ENCODE measurements at places on chromosomes 7 and 10. TPM values are rescaled to one million over a fixed set of nuclear protein-coding genes. Genes with fewer than 3 reads are reported as not detected.

Gene TIAL1
- total RNA-seq, result 184 TPM

Gene PNLIPRP2
- total RNA-seq, result not detected

Gene RSPH10B
- 0.44 TPM for total RNA-seq

Gene KCNH2
- total RNA-seq, result 3.4 TPM

Gene AMZ1
- total RNA-seq, result 0.05 TPM

Gene SHTN1
- 106 TPM for total RNA-seq

Gene NPFFR1
- not detected for total RNA-seq

- DNase-seq, result no peak
- no peak overlapping the region for H3K27ac ChIP-seq
- peaks cover 8% of the 10 kb centered on the region for H3K27me3 ChIP-seq
- no peak overlapping the region for H3K4me3 ChIP-seq
Measured at GRCh38 chr10:126634911-126635310, 35.6 kb downstream of the C10orf90 start.

DNA sequence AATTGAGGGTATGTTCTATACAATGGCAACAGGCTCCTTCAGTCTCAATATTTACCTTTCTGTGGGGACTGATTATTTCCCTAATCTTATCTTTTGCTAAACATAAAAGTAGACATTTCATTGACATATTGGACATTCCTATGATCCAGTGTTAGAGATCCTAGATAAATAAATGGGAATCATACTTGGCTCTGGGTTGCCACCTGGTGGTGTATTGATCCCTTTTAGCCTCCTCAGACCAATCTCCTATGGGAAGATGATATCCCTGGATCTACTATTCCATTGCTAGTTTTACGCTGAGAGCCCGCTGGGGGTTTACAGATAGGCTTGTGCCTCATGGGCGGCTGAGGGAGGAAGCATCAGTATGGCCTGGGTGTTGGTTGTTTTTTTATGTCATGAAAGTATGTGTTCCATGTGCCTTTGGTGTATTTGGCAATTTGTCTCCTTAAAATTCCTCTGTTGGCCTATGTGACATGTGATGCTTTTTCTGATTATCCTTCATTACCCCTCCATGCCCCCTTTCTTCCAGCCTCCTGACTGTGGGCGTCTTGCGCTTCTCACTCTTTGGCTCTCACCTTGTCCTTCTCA lies 18.8 kb downstream of the CELF2 start:
- no peaks in the 10 kb centered on the region for H3K36me3 ChIP-seq
- no peak overlapping the region for H3K4me3 ChIP-seq
- H3K27me3 ChIP-seq, result no peaks in the 10 kb centered on the region
- H3K27ac ChIP-seq, result peak overlapping the region; percentile 99

GRCh38 chr10:131571865-131572264 lies 260.3 kb upstream of the TCERG1L start:
- H3K4me1 ChIP-seq, result no peaks in the 10 kb centered on the region
- peaks cover 5% of the 10 kb centered on the region for H3K36me3 ChIP-seq
- no peak for DNase-seq
- H3K4me3 ChIP-seq, result no peak overlapping the region
- peaks cover 5% of the 10 kb centered on the region for H3K27me3 ChIP-seq

DNA sequence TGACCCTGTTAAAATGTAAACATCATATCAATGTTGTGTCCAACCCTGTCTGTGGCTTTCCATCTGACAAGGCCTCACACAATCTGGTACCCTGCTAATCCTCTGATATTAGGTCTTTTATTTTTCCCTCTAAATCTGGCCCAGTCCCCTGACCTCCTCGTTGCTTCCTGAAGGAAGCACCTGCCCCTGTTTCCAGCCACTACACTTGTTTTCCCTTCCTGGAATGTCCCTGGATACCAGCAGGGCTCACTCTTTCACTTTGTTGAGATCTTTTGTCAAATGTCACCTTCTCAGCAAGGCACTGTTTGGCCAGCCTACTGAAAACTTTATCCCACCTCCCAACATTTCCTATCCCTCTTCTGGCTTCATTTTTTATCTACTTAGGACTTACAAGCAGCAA lies 2.1 kb downstream of the SAMD9L start:
- H3K27me3 ChIP-seq, result no peaks in the 10 kb centered on the region
- H3K36me3 ChIP-seq, result no peaks in the 10 kb centered on the region
- H3K4me3 ChIP-seq, result no peak overlapping the region
- peak overlapping the region; percentile 77 for H3K27ac ChIP-seq
- DNase-seq, result peak; percentile 15

DNA sequence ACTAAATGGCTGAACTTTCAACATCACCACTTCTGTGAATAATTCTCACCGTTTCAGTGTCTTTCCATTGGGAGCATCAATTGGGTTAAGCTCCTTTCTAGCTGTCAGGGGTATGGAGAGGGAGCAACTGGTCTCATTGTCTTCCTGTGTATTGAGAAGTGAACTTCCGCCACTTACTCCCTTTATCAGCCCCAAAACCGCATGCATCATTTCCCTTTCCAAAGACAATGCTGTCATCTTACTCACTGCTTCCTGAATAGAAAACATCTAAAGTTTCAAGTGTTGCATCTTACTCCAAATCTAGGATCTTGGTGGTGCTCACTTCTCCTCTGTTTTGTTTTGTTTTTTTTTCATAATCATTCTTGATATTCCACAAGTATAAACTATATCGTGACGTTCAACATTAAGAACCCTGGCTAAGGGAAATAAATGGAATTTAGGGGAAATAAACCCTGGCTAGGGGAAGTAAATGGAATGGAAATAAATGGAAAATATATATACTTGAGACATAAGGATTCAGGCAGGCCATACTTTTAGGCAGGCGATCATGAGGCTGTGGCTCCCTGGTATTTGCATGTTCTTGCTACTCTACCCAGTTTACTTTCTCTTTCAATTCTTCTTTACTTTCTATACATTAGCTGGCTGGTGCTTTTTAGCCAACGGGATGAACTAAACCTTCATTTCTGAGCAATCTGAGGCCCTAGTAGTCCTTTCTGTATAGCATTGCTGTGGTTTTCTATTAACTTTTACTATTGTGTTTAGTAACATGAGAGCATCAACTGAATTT lies 371.9 kb downstream of the BMPER start:
- no peaks in the 10 kb centered on the region for H3K27me3 ChIP-seq
- DNase-seq, result peak; percentile 4
- peaks cover 15% of the 10 kb centered on the region for H3K4me1 ChIP-seq
- H3K4me3 ChIP-seq, result no peak overlapping the region
- peak overlapping the region; percentile 76 for H3K27ac ChIP-seq
- no peaks in the 10 kb centered on the region for H3K36me3 ChIP-seq

DNA sequence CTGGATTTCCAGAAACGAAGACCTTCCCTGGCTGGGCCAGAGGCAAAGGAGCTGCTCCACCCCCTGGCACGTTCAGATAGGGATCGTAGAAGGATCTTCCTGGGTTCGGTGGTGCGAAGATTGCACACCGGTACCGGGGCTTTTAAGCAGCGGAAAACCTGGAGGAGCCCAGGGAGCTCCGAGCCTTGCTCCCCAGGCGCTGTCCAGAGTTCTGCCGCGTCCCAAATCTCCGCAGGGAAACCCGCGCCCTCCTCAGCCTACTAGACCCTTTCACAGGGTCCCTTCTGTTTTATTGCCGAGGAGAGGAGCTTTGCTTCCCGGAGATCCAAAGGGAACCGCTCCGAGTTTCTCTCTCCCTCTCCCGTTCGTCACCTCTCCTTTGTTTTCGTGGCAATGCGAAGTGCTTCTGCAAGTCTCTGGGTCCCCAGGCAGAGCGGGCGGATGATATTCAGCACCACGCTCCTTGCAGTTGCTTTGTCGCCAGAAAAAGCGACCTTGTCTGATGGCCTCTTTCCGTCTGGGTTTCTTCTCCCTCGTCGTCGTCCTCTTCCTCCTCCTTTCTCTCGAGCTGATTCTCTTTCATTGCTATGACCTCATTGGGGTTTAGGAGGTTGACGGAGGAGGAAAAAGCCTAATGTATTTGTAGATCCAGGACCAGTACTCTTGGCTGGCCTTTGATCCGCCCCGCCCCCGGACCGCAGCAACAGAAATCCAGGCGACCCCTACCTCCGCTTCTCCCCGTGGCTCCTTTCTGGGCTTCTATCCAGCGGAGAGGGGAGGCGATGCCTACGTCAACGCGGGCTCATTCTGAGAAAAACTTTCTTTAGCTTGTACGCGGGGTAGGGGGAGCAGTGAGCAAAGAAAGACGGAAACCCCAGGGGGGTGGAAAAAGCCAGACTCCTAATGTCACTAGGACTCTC lies at the start of gene TMEM196:
TSS of gene TMEM196 (minus strand) at position 777 of the 920 bp plus-strand sequence. CDS start 921 bp downstream, outside the sequence.
- peak; percentile 65 for DNase-seq
- peak within 1 kb of the TSS; percentile 24 for H3K27ac ChIP-seq
- peak within 1 kb of the TSS; percentile 85 for H3K4me3 ChIP-seq
- peaks cover 2% of the 10 kb centered on the region for H3K27me3 ChIP-seq
- no peaks in the 10 kb centered on the region for H3K36me3 ChIP-seq

DNA sequence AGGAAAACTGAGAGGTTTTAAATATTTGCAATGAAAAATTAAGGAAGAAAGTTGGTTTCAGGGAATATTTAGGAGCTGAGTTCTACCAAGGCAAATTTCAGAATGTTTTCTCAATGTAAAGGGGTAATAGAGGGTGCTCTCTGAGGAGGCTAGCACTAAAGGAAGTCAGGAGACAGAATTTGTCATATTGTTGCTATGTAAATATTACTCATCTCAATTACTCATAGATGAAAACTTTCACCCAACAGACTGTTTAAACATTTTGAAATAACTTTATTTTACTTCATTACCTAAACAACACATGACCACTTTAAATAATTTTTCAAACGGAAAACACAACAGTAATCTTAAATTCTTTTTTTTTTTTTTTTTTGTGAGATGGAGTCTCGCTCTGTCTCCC lies 274.8 kb upstream of the NRG3 start:
- no peaks in the 10 kb centered on the region for H3K4me1 ChIP-seq
- no peak overlapping the region for H3K4me3 ChIP-seq
- H3K27ac ChIP-seq, result no peak overlapping the region
- no peaks in the 10 kb centered on the region for H3K27me3 ChIP-seq

DNA sequence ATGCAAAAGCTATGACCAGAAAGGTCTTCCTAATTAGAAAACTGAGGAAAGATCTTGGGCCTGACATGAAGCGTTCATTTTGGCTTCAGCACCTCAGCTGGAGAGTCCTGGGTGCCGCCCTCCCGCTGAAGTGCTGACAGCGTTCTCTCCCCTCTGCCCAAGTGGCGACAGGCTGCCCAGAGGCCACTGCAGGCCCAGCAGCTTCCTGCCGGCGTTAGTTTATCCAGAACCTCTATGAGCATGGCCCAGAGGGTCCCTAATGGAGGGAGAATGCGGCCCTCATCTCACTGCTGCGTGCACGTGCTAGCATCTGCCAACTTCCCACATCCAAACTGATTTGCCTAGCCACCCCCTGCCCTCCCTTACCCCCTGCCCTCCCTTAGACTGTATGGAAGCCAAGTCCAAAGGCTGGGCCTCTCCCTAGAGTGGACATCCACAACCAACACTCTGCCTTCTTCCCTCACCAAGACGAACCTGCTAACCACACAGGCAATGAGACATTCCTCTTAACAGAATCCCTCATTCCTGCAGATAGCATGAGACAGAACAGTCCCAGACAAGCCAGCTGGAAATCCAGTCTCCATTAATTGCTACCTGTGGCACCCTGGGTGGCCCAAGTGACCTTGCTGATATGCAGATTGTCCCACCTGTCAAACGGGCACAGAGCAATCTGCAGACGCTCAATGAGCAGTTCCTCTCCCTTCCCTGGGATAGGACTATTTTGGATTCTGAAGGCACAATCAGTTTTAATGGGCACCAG lies 108.4 kb downstream of the C10orf90 start:
- H3K27ac ChIP-seq, result no peak overlapping the region
- peaks cover 3% of the 10 kb centered on the region for H3K36me3 ChIP-seq
- DNase-seq, result no peak
- peaks cover 4% of the 10 kb centered on the region for H3K27me3 ChIP-seq
- H3K4me3 ChIP-seq, result no peak overlapping the region

DNA sequence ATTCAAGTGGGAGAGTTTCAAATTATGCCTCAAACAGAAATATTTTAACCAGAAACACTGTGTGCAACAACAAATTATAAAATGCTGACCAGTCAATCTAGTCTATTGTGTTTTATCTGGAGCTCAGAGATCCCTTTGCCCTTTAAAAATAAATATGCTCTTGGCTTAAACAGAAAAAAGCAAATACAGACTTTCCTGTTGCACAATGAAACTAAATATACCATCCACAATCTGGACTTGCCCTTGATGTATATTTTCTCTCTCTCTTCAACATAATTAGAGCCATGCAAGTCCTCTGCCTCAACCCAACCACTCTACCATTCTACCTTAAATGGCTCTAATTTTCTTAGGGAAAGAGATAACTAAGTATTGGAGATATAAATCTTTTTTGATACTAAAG lies 34.9 kb downstream of the ASAH2 start:
- H3K27me3 ChIP-seq, result peaks cover 3% of the 10 kb centered on the region
- DNase-seq, result no peak
- H3K36me3 ChIP-seq, result no peaks in the 10 kb centered on the region
- peaks cover 10% of the 10 kb centered on the region for H3K4me1 ChIP-seq

DNA sequence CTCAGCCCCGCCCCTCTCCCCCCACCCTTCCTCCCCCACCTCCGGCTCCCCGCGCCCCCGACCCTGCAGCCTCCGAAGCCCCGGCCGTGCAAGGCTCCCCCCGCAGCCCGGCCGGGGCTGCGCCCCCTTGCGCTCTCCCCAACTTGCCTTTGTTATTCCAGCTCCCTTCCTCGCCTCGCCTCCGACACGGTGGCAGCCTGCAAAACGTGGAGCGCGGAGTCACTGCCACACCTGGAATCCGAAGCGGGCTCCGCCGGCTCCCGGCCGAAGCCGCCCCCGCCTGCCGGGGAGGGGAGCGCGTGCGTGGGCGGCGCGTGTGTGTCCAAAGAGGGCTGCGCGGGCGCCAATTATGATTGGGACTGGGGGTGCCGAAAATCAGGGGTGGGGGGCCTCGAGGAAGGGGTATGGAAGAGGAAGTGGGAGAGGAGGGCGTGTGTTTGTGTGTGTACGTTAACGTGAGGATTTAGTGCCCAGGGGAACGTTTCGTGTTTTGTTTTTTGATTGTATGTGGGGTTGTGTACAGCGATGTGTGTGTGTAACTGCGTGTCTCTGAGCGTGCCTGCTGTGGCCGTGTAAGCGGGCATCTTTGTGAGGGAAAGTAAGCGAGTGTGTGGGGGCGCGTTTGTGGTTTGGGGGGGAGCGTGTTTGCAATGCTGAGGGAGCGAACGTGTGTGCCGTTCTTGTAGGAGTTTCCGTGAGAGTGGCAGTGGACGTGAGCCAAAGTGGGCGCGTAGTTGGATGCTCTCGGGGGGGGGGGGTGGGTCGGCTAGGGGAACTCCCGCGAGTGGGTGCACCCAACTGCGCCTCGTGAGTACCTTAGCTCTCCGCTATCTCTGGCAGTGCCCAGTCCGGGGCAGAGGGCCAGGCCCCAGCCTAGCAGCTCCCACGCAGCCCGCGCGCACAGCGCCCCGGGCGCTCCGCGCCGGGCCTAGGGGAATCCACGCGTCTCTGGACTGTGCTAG lies 1.2 kb upstream of the ZMIZ1 start:
- H3K36me3 ChIP-seq, result peaks cover 3% of the 10 kb centered on the region
- peak overlapping the region; percentile 65 for H3K27ac ChIP-seq
- H3K27me3 ChIP-seq, result peaks cover 10% of the 10 kb centered on the region

- no peaks in the 10 kb centered on the region for H3K4me1 ChIP-seq
- peak; percentile 46 for DNase-seq
- peaks cover 2% of the 10 kb centered on the region for H3K27me3 ChIP-seq
- no peak overlapping the region for H3K27ac ChIP-seq
Measured at GRCh38 chr7:79298145-79298760, 155.2 kb downstream of the MAGI2 start.

Measured in endothelial cell (in vitro differentiated cells).